ENCODE measurements at places on chromosomes 3 and 15.

- no peak for DNase-seq
These were observed 22.6 kb downstream of the NTRK3 start for GRCh38 chr15:88233921-88234320.

DNA sequence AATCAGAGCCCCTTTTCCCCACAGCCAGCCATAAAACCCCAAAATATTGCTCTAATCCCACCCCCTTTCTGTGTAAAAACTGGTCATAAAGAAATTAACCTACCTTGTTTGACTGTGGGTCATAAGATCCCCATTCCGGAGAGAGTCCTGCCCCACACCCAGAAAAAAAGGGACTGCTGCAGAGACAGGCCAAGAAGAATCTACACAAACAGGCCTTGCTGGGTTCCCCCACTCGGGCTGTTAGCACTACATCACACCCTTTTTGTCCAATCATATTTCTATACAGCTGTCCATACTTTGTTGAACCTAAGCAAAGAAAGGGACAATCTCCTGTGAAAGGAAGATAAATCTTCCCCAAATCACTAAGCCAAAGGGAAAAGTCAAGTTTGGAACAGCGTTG is 84.4 kb upstream of the MFGE8 start:
- no peak for DNase-seq

DNA sequence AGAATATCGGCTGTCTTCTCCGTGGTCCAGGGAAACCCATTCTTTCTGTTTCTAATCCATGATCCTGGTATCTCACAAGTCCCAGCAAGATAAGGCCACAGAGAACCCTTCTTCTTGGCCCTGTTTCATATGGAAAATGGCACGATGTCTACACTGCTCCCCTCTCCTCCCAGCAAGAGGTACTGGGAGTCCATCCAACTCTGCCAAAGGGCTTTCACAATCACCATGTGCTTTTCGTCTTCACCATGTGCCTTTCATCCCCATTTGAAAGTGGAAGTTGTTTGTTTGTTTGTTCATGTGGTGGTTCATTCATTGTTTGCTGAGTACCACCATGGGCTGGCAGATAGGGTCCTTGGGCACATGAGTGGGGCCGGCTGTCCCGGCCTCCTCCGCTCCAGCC is 5.5 kb downstream of the ITIH3 start:
- no peak for DNase-seq

- no peak for DNase-seq
These were observed 364.9 kb downstream of the NAALADL2 start for GRCh38 chr3:175224051-175224450.

DNA sequence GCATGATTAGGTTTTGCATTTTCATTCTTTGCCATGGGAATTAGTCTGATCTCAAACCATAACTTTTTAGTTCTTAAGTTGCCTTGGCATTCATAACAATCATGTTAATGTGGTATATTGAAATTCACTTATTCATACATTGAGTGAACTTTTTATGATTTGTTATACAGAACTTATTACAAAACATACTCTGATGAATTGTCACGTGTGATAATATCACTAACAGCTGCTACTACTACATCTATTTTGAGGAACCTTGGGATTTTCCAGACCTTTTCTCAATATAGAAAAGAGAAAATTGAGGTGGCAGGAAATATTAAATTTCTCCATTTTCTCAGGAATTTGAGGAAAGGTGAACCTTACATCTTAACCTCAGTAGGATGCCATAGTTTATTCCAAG is 9.2 kb downstream of the LXN start:
- DNase-seq = no peak

All from right lung (tissue), 10 donors.